ENCODE measurements at places on chromosomes 4 and X.
A peak's percentile ranks its signal among the peaks of the same experiment; 100 is the strongest.

DNA sequence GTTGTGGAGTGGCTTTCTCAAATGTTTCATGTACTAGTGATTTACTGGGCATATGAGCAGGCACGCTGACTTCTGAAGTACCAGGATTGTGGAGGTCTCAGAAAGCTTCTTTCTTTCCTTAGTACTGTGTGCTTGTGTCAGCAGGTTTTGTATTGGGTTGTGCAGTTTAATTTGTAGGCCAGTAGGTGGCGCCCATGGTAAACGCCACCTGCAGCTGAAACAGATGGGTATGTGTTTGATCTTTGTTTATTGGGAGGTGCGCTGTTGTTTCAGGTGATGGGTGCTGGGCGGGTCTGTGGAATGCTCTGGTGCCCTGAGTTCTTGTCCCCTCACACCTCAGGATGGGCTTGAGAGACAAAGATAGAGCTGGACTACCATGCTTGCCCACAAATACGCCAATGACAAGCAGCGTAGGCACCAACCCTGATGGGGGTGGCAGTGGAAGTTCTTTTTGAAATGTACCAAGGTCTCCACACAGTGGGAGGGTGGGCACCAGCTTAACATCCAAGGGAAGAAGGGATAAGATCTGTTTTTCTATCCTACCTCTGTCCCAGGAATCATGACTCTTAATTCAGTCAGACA, 141.5 kb downstream of the RPS6KA6 start:
- peak; percentile 5 for DNase-seq

GRCh38 chr4:24513718-24514117, 70.6 kb downstream of the DHX15 start:
- DNase-seq = no peak

DNA sequence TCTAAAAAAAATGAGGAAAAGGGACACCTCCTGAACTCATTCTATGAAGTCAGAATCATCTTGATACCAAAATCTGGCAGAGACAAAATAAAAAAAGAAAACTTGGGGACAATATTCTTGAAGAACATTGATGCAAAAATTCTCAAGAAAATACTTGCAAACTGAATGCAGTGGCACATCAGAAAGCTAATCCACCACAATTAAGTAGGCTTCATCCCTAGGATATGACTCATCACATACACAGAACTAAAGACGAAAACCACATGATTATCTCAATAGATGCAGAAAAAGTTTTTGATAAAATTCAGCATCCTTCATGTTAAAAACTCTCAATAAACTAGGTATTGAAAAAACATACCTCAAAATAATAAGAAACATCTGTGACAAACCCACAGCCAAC, 98.3 kb downstream of the FAM47B start:
- DNase-seq = peak; percentile 5

DNA sequence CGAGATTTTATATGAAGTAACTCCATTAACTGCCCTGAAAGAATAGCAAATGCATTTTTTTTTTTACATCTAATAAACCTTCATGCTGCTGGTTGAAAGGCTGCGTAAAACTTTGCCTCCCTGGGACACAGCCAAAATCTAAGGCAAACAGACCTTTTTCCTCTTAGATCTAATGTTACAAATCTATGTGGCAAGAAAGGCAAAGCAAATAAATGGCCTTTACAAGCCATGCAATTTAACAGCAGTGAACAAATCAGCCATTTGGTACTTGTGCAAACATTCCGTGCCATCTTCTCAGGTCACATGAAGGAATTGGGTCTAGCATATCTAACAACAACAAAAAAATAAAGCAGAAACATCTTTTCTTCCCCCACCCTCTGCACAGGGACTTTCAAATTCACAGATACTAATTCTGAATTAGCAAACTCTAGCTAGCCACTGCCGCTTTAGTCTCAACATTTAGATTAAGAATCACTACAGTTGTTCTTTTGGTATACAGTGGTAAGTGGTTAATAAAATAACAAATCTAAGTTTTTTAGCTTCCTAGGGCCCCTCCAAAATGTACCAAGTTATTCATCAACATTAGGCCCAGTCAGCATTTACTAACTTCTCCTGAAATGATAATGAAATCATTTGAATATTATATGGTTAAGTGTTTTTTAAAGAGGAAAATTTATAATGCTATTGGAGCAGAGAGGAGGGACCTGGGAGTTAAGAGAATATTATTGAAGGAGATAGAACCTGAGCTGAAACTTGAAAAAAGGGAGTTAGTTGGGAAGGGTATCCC, 593.8 kb downstream of the SMARCA1 start:
- DNase-seq = no peak

GRCh38 chrX:49695276-49696180, at the start of gene PAGE1:
Gene PAGE1, minus strand, starts transcription at chrX:49695984. Its CDS starts 1,214 bp downstream, at chrX:49694770.
- no peak for DNase-seq

GRCh38 chr4:23169608-23170311, 477.0 kb downstream of the GBA3 start:
- DNase-seq = no peak

DNA sequence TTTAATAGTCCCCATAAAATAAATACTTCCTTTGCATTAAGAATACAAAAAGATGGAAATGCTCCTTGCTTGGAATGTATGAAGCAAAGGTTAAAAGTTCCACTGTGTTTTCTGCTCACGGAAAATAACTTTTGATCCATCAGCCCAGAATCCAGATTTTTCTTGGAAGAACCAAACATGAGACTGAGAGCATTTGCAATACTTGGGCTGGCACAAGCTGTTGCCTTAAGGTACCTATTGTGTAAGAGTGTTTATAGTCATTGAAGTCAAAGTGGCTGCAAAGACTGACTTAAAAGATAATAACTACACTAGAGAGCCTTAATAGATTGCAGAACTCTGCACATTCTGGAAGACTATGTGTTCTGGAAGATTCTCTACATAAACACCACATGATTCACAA, 281.4 kb downstream of the RAB28 start:
- no peak for DNase-seq

- DNase-seq = peak; percentile 51
Observed at GRCh38 chr4:111556141-111556781, 589.0 kb upstream of the FAM241A start.

DNA sequence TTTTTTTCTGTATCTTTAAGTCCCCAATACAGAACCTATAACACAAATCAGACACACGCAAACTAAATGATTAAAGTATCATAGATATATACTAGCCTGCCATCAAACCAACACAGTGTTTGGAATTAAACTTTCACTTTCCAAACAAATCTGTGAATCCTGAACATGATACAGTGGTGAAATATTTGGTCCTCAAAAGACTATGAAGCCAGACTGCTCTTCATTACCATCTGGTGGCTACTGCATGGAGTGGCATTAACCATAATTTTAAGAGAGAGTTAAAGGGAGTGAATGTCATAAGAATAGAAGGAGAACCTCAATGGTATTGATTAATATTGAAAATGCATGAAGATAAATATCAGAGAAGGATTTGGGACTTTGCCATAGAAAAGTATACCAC, 9.2 kb upstream of the GABRA4 start:
- no peak for DNase-seq
